ENCODE measurements at places on chromosomes 16 and 17.

DNA sequence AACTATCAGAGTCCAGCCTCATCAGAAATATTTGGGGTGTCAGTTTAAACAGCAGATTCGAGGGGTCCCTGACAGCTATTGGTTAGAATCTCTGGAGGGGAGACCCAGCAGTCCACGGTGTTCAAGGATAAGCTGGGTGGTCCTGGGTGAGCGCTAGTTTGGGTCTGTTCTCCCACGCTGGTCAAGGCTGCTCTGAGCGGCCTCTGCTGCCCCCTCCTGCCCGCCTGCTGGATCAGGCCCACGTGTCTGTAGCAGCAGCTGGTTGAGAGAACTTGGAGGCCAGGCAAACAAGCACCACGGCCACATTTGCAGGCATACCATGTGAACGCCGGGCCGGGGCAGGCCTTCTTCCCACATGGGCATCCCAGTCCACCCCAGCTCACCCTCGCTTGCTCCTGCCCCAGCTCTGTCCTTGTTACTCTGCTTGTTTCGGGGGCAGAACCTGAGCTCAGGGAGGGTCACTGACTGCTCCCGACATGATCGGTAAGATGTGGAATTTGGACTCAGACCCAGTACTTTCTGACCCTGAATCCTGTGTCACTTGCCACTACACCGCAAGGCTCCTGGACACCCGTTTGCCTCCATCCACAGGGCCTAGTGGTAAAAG lies 7.4 kb downstream of the FOXF1 start:
- DNase-seq, result peak; percentile 68

DNA sequence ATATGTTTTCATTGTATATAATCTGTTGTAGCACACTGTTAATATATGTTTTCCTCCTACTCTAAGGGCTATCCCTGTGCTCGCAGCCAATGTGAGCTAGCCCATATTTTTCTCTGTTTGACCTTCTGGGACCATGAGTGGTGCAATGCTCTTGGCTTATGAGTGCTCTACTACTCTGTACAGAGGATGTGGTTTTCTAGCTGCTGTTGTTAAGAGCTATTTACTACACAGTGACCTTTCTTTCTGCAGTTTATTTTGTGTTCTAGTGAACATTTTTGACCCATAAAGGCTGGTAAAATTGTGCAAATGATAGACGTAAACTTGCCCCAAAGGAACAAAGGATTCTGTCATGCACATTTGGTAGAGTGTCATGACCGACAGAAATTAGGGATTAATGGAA lies 84.1 kb upstream of the CPHXL start:
- DNase-seq, result no peak

GRCh38 chr17:70857351-70857750 lies 688.0 kb downstream of the KCNJ2 start:
- DNase-seq, result no peak

DNA sequence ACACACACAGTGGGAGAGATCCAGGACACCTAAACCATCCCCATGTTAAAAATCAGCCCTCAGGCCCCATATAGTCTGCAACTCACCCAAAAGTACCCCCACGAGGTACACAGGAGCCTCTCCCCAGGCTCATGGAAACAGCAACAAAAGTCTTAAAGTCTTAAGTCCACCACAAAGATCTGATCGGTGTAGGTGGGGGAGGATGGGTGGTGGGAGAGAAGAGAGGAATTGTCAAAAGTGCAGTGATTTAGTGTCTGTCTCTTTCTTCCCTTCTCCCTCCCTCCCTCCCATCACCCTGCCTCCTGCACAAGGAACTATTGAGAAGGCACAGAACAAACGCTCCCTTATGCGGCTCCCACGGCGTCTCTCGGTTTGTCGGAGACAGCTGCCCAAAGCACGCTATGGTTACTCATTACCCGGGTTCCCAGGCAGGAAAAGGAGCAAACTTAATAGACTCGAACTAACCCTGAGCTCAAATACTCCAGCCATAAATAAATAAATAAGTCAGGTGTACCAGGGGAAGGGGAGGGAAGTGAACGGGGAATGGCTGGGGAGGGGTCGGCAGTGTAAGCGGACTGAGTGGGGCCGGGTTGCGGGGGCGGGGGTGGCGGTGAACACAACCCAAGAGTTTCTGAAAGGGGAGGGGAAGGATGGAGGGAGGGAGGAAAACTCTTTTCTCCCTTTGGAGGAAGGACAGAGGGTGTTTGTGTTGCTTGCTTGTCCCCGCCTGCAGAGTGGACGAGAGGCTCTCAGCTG lies 477.4 kb downstream of the SLC39A11 start:
- DNase-seq, result peak; percentile 89
